Right lobe of liver (tissue), 6 donors: ENCODE measurements at places on chromosomes 12 and 14. TPM values are rescaled to one million over a fixed set of nuclear protein-coding genes. Genes with fewer than 3 reads are reported as not detected.

Gene TMEM63C
- total RNA-seq = 0.12 TPM

Gene PLEK2
- 8.3 TPM for total RNA-seq

Gene BIN2
- total RNA-seq = 4.0 TPM

DNA sequence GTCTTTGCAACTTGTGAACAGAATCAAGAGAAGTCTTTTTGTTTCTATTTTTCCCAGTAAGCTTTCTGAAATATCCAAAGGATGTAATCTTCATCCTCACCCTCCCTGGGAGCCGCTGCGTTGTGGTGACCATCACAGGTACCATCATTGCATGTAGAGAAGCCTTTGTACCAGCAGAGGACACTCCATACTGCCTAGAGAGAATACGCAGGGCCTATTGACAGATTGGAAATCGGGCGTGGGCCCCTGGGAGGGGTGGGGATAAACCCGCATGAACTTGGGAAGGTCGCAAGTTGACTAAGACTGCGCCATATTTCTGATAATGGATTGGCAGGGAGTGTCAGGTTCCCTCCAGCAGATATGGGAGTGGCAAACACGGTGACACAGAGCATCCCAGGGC, 12.7 kb downstream of the KRT1 start:
- no peak overlapping the region for H3K4me3 ChIP-seq
- no peak for DNase-seq
- H3K27ac ChIP-seq = no peak overlapping the region
- no peaks in the 10 kb centered on the region for H3K4me1 ChIP-seq
- H3K36me3 ChIP-seq = no peaks in the 10 kb centered on the region

DNA sequence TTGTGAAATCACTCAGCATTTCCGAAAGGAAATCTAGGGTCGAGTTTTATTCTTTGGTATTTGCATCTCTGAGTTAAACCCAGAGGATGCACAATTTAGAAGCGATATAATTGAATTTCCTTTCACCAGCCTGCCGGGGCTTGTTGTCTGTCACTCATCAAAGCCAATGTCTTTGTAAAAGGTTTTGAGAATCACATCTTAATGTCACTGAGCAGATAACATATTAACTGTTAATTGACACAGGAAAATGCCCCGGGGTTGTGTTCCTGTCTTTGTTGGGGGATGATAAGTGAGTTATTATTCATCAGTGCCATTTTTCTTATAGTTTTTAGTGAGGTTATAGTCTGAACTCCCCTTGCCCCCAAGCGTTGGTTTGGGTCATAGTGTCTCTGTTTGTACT, 73.4 kb downstream of the DUSP6 start:
- no peaks in the 10 kb centered on the region for H3K27me3 ChIP-seq
- no peak for DNase-seq
- H3K27ac ChIP-seq = no peak overlapping the region
- H3K4me1 ChIP-seq = no peaks in the 10 kb centered on the region
- H3K36me3 ChIP-seq = no peaks in the 10 kb centered on the region

DNA sequence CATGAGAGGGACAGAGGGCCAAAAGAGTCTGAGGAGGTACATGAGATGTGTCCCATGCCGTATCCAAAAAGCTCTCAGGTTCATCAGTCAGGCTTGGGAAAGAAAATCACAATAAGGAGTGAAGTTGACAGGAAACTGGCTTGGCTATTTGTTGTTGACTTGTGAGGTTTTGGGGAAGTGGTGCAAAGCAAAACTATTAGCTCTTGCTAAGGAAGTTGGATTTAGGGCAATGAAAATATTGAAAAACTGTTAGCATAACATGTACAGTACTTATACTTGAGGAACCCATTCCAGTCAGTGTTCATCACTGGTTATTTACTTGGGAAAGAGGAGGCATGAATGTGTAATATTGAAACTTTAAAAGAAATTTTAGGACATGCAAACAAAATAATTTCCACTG, 145.9 kb downstream of the DUSP6 start:
- H3K36me3 ChIP-seq = no peaks in the 10 kb centered on the region
- H3K27me3 ChIP-seq = no peaks in the 10 kb centered on the region
- no peak overlapping the region for H3K4me3 ChIP-seq
- DNase-seq = no peak
- peak overlapping the region; percentile 29 for H3K27ac ChIP-seq
- H3K4me1 ChIP-seq = peaks cover 13% of the 10 kb centered on the region

- H3K36me3 ChIP-seq = no peaks in the 10 kb centered on the region
- no peak overlapping the region for H3K4me3 ChIP-seq
- H3K4me1 ChIP-seq = no peaks in the 10 kb centered on the region
Measured at GRCh38 chr14:32603992-32604565, 275.0 kb downstream of the AKAP6 start.

- H3K4me3 ChIP-seq = no peak overlapping the region
- H3K27ac ChIP-seq = no peak overlapping the region
- no peaks in the 10 kb centered on the region for H3K36me3 ChIP-seq
- DNase-seq = no peak
- no peaks in the 10 kb centered on the region for H3K4me1 ChIP-seq
Measured at GRCh38 chr14:58717813-58718212, 80.1 kb downstream of the DACT1 start.

DNA sequence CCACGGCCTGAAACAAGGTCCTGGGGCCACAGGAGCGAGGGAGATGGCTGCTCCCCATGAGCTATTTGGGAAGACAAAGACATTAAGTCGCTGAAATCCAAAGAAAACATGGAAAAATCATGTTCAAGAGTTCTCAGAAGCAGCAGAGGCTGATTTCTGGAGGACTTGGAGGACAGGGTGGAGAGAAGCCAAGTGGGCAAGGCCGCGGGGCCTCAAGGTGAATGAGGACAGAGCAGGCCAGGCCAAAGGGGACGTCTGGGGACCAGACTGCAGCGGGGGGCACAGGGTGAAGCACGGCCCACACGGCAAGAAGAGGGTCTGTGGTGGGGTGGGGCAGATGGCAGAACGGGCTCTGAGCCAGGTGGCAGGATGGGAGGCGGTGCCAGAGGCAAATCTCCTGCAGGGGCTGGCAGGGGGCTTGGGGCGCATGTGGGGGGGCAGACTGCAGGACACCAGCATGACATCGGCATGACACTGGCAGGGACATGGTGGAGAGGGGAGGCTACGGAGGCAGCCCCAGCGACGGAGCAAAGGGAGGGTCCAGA, 48.9 kb downstream of the RNF34 start:
- peaks cover 5% of the 10 kb centered on the region for H3K4me1 ChIP-seq
- H3K4me3 ChIP-seq = no peak overlapping the region
- H3K27me3 ChIP-seq = no peaks in the 10 kb centered on the region
- no peaks in the 10 kb centered on the region for H3K36me3 ChIP-seq
- H3K27ac ChIP-seq = no peak overlapping the region
